ENCODE measurements at places on chromosomes 5 and 9.

GRCh38 chr9:76725011-76725546 lies 39.2 kb upstream of the PCA3 start:
- no peak for DNase-seq

- DNase-seq: no peak
Observed at GRCh38 chr5:179577286-179577960, 27.1 kb downstream of the RUFY1 start.

- DNase-seq: no peak
Observed at GRCh38 chr5:9149988-9150387, 395.9 kb downstream of the SEMA5A start.

DNA sequence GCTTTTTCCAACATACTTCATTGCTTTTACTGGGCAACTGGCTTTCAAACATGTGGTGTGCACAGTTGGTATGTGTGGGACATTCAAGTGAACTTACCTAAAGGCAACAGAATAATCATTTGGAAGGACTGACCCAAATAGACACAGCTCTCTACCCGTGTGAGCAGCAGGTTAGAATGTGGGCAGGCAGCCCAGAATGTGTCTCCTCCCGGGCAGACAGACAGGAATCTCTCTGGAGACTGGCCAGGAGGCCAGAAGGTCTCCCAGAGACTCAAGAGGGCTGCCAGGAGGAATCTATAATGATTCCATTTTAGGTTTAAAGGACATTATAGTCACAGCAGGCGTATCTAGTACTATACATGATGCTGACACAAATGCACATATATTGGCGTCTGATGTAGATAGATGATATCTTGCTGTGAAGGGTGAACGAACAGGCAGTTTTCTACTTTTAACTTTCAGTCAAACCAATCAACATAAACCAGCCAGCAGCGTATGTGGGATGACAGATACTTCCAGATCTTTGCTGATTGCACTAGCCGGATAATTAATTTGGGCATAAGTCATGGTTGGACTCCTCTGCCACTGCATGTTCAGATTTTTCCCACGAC lies 297.4 kb upstream of the ZNF608 start:
- no peak for DNase-seq

DNA sequence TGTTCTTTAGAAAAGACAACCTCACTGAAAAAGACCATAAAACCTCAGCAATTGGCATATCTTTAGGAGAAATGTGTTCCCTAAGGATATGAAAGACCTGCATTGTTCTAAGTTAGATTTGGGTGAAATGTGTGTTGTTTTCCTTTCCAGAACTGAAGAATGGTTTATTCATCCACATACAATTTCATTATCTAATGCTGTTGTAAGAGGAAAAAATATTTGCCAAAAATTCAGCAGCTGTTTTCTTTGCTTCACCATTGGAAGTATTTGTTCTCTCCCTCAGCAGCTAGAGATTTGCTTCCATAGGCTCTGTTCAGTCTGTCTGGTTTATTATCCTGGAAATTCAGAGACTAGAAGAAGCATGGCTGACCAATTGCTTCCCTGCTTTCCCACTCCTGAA lies 150.9 kb downstream of the ISOC1 start:
- DNase-seq: no peak

DNA sequence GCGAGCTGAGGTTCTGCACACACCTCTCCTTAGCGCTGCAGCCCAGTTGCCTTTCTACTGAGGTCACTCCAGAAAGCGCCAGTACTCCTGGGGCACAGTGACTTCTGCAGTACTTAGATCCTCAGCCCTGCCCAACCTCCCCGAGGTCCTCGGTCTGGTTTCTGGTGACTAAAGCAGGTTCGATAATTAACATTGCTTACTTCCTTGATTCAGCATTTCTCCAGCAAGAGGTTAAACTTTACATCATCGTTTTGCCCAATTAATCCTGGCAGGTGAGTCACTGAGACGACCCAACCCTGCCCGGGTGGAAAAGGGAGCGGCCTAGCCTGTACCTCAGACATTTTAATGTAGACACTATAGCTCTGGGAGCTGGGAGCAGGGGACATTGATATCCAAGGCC lies 77.6 kb downstream of the PLAC8L1 start:
- DNase-seq: no peak

DNA sequence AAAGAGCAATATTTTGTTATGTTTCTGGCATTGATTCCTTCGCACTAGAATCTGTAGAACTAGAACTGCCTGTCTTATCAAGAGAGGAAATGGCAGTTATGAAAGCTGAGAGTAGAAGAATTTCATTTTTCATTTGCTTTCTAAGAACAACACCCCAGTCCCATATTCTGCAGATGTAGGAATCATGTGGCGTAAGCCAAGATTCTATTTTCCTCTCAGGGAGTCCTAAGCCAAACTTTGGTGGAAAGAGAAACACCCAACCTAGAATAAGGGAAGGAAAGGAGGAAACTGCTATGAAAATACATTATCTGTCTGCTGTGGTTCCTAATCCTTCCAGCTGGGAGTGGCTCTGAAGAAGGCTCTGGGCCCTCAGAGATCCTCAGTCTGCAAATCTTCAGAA lies 1176.9 kb upstream of the C9orf72 start:
- DNase-seq: no peak
